ENCODE measurements at places on chromosomes 5 and 9.

- DNase-seq = no peak
Observed at GRCh38 chr5:159802661-159803060, 113.6 kb upstream of the ADRA1B start.

GRCh38 chr5:50905996-50906570 lies 239.6 kb downstream of the PARP8 start:
- no peak for DNase-seq

DNA sequence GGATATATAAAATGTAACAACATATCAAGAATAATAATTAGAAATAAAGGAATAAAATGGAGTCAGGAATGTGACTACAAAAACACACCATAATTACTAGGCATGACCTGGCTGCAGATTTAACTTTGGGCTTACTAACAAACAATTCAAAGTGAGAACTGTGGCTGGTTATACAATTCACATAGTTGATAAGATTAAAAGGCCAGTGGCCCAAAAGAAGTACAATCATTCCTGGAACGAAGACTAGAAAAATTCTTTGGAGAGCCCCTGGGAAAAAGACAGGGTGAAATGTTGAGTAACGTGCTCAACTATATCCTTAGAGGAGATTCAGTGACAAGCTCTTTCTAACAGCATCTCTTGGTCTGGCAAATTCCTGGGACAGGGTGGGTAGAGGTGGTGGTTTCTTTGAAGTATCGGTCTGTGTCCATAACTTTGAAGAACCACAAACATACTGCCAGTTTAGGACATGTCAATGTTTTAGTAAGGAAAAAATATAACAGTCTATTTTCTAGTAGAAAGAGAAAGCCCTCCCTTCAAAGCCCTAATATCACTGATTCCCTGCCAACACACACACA lies 75.0 kb upstream of the IL6ST start:
- DNase-seq = no peak

DNA sequence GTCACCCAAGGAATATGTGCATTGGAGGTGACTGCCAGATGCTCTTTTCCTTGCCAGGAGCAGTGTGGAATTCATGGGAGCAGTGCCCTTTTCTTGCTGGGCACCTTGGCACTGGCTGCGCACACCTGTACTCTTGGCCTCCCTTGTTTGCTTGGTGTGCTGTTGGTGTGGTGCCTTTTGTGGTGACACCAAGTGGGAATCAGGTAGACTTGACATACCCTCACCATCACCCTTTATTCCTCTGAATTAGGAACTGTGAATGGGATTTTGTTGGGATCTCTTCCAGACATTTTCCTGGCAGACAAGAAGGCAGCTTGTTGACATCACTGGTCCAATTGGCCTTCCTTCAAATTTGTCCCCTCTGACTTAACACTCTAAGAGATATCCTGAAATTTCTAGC lies 82.3 kb downstream of the RAI14 start:
- no peak for DNase-seq

DNA sequence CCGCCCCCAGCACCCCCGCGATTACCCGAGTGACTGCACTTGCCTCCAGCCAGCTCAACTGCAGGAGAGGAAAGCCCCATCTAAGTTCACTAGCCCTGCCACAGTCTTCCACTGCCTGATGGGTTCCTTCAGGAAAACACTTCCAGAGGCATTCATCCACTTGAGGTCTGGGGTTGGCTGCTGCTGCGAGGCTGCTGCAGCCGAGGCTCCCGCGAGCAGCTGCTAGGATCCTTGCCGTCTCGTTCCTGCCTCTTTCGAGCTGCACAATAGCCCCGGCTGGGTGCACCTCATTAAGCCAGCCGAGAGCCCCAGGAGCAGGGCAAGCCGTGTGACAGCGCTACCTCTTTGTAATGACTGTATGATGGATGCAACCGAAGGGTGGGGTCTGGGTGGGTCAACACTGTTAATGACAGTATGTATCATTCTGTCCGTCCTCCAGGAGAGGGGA lies 24.2 kb upstream of the ELAVL2 start:
- DNase-seq = peak; percentile 83

- no peak for DNase-seq
Observed at GRCh38 chr9:96459268-96460007, 9.5 kb downstream of the HABP4 start.

GRCh38 chr5:106875591-106876297 lies 795.0 kb downstream of the EFNA5 start:
- DNase-seq = peak; percentile 91

DNA sequence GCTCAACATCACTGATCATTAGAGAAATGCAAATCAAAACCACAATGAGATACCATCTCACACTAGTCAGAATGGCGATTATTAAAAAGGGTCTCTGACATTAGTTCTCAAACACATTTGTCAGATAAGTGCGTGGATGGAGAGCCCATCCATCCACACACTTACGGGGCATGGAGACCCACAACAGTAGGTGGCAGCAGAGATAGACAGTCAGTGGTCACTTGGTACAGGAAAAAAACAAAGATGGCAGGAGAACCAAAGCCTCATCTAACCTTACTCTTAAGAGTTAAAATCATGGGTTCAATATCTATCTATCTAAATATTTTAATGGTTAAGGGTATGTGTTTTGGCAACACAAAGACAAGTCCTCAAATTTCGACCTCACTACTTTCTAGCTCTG lies 1378.7 kb upstream of the C9orf72 start:
- peak; percentile 46 for DNase-seq

GRCh38 chr5:89351222-89351621 lies 468.2 kb upstream of the MEF2C start:
- peak; percentile 3 for DNase-seq

DNA sequence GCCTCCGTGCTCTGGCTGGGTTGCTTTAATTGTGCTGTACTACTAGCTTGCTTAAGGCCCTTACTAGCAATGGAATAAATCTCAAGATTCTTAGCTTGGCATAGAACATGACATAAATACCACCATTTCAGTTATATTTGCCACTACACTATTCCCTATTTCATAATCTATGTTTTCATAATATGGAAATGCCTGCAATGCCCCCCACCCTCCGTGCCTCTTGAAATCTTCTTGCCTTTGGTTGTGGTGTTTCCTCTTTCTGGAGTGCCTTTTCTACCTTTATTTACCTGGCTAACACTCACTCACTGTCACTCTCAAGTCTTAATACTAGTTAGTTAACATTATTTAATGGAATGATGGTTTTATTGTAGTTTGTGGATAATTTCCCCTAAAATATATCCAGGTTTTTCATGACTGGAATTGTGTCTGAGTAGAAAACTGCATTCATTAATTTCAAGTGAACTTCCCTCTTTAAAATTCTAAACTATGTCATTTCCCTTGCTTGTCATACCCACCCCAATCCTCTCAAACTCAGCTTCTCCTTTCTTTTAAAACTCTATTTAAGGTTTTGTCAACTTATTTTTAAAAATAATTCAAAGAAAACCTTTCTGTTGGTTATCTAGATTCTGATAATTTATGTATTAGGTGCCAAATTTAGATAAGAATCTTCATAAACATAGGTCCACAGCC lies 521.7 kb upstream of the DAB2 start:
- no peak for DNase-seq

- DNase-seq = no peak
Observed at GRCh38 chr5:136810261-136810801, 445.0 kb upstream of the TRPC7 start.

GRCh38 chr5:73630765-73631164 lies 4.8 kb downstream of the ARHGEF28 start:
- DNase-seq = no peak

DNA sequence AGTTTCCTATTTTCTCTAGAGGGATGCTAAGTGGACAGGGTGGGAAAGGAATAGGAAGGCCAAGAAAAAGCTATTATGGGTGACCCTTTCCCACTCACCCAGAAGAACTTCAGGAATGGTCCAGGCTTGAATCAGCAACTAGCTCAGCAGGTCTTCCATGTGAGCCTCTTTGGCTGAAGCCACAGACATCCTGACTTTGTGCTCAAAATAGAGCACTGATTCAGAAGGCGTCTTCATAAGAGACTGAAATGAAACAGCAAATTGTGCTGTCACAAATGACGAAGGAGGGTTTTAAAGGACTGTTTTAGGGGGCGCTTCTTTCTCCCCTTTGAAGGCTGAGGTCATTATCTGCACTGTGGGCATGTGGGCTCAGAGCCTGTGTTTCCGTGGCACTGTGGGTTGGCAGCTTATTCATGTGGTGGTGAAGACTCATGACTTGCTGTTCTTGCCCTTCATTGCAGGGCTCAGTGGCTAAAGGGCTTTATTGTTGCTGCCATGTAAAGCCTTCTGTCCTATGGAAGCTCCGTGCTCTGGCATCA lies 65.8 kb upstream of the NFIL3 start:
- DNase-seq = no peak
